ENCODE measurements at places on chromosomes 7 and 10.

DNA sequence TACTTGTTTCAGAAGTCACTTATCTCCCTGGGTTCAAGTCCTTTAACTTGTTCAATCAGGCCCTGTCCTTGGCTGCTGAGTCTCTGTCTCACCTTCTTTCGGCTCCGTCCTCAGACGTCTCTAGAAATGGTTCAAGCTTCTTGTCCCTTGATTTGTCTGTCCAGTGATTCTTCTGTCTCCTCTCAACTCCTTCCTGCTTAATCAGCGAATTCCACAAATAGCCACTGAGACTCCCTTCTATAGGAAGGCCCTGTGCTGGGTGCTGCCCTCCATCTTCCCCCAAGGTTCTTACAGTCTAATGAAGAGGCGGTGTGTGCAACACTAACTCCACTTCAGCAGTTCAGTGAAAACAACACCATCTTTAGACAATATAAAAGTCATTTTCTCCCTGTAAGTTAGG, 12.7 kb downstream of the FAM241B start:
- DNase-seq: no peak

GRCh38 chr7:18216270-18216669, 188.6 kb upstream of the PRPS1L1 start:
- no peak for DNase-seq

DNA sequence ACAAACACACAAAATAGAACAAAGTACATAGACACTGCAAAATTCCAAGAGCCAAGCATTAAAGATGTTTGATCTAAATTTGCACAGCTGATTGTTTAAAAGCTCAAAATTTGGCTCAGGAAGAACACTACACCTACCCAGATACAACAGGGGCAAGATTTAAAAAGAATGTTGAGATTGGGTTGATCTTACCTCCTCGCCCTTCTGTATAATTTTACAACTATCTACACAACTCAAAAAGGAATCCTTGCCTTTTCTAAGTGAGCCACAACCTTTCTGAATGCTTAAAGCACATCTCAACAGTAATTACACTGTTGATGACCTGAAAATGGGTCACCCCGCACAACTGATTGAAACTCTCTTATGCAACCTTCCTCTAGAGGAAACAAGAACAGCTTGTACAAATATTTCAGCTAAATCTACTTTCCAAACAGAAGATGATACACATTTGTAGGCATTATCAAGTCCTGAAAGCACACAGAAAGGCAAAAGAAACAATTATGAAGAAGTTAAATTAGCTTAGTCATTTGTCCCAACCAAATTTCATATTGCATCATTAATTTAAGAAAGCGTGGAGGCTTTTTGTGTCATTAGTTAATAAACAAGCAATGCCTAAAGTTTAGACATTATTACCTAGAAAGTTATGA, 75.5 kb downstream of the UBE2H start:
- no peak for DNase-seq

- DNase-seq: no peak
Measured at GRCh38 chr7:74684921-74685320, 27.4 kb downstream of the GTF2I start.

- DNase-seq: no peak
Measured at GRCh38 chr10:2839081-2839725, 228.1 kb upstream of the PFKP start.

DNA sequence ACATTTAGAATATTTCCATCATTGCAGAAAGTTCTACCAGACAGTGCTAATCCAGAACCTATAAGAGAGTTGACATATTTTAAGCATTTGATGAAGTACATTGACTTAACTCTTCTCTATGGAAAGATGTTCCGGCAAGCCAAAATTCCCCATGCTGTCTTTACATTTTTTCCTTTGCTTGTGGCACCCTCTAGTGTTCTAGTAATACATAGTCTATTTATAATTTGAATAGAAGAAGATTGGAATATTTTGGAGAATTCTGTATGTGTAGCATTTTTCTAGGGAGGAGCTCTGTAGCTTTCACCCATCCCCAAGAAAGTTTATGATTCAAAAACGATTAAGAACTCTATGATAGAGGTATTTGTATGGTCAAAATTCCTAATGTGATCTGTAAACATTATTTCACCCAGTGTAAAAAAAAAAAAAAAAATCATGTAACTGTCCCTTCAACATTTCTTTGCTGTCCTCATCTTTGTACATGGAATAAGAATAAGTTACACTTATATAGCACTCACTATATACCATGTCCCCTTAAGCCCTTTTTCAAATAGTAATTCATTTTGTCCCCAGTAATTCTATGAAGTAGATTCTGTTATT, 33.2 kb downstream of the NRF1 start:
- DNase-seq: no peak

DNA sequence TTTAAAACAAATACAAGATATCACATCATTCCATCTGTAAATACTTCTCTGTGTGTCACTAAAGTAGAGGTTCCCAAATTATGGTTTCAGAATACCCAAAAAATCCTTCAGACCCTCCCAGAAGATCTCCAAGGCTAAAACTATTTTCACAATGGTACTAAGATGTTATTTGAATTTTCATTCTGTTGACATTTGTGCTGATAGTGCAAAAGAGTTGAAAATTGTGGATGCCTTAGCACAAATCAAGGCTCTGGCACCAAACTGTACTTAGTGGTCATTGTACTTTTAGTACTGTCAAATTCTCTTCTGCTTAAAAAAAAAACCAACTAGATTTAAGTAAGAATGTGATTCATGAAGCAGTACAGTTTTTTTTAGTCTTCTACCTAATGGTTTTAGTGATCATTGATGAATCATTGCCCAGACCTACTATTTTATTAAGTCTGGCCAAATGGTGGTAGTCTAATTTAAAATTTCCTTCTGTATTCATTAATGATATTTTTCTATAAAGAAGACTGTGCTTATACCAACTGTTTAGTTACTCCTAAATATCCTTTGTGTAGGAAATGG, 50.5 kb downstream of the TPST1 start:
- no peak for DNase-seq

All from activated naive CD4-positive, alpha-beta T cell (primary cell).